ENCODE measurements at places on chromosomes 11 and 22.

DNA sequence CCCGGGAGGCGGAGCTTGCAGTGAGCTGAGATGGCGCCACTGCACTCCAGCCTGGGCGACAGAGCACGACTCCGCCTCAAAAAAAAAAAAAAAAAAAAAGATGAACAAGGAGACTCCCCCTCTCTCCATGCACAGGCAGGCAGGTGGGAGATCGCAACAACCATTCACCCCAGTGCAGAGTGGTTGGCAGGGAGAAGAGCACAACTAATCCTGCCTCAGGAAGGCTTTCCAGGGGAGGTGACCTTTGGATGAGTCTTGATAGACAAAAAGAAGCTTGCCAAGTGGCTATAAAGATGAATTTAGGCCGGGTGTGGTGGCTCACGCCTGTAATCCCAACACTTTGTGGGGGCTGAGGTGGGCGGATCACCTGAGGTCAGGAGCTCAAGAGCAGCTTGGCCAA is 30.0 kb downstream of the FLRT1 start:
- DNase-seq: no peak

DNA sequence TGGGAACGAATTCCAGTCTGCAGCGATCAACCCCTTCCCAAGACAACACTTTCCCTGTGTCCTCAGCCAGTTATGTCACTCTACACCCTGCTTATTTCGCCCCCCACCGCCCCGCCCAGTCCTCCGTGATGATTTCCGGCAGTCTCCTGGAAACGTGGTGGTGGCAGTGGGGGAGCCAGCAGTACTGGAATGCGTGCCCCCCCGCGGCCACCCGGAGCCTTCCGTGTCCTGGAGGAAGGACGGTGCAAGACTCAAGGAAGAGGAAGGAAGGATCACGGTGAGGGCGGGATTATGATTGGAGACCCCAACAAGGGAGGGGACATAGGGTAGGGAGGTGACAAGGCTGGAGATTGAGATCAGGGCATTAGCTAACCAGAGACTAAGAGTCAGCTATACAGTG is 4.1 kb downstream of the ROBO3 start:
- DNase-seq: no peak

GRCh38 chr22:42026705-42027104 is 28.1 kb downstream of the WBP2NL start:
- no peak for DNase-seq

DNA sequence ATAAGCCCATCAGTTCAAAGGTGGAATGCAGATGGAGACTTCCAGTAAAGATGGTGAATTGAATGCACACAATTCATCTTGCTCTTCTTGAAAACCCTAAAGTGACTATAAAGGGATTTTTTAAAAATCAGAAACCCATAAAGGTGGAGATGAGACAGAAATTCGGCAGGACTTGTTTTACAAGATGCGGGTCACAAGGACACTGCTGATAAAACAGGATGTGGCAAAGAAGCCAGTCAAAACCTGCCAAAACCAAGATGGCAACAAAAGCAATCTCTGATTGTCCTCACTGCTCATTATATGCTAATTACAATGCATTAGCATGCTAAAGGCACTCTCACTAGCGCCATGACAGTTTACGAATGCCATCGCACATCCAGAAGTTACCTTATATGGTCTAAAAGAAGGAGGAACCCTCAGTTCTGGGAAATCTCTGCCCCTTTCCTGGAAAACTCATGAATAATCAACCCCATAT is 137.1 kb downstream of the NECTIN1 start:
- DNase-seq: no peak

DNA sequence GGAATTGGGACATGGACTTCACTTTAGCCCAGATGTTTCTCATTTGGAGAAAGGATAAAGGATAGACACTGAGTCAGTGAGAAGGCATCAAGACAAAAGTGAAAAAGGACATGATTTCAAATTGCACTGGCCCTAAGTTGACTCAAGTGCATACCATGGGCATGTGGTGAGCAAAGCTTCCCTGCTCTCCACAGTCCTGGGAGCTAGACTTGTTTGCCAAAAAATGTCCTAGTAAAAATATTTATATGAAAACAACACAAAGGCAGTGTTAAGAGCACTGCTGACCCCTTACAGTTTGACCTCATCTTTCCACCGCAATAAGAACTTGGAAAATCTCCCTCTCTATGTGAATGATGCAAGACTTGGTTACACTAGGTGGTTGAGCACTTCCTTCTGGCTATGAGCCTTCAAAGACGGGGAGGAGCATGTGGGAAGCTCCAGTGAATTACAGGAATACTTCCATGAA is 46.5 kb upstream of the FIBIN start:
- DNase-seq: no peak

- DNase-seq: no peak
These were observed 22.0 kb upstream of the TUB start for GRCh38 chr11:8059030-8059429.

- DNase-seq: no peak
These were observed 7.4 kb upstream of the IPO7 start for GRCh38 chr11:9377036-9377435.

- DNase-seq: no peak
These were observed 852 bp downstream of the TRAF6 start for GRCh38 chr11:36509201-36509639.

DNA sequence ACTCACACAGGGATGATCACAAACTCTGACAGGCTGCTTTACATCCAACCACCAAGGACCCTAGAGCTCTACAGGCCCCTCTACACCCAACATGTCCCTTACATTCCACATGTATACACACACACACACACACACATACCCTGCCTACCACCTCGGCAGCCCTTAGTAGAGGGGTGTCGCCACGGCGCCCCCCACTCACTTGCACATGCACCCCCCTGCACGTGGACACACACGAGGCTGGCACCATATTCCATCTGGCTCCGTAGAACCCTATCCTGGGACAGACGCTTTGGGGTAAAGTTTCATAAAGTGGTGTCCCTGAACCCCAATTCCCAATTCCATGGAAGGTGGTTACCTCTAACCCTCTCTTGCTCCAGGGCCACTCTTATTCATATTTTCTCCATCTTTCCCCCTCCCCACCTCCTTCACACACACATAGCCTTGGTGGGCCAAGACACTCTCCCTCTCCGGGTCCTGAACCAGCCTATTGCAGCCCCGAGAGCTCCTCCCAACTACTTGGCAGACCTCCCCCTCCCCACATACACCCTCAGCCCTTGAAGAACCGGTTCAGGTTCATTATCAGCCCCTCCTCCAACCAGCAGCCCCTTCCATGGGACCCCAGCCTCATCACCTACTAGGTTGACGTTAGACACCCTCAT is 809 bp downstream of the PDE2A start:
- DNase-seq: no peak

DNA sequence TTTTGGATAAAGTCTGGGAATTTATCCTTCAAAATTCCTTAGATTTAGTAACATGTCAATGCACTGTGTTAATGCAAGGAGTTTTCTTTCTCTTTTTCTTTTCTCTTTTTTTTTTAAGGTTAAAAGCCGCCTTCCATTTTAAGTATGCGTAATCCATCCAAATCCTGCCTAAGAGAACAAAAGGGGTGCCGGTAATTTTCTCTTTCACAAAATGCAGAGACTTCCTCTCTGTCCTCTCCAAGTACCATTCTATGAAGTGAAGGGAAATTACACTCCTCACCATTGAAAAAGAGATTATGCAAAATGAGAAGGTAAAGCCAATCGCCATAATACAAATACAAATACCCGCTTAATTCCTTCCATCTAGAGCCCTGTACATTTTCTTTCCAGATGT is 273.8 kb downstream of the BLID start:
- DNase-seq: no peak

- no peak for DNase-seq
These were observed 49.4 kb downstream of the BID start for GRCh38 chr22:17724678-17725499.

DNA sequence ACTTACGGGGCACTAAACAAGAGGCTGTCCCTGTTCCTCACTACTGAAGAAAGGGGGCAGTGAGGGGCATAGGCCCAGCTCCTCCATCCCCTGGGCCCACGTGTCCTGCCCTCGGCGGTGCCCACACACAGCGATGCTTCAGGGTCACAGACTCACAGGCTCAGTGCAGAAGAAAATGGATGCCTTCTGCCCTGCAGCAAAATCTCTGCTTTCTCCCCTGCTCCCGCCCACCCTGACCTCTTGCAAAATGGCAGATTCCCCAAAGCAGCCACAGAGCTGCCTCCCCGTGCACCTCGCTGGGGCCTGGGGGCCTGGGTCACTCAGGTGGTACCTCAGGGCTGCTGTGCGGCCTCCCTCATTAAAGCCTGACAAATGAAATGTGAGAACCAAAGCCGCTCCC is 204.0 kb downstream of the DSCAML1 start:
- DNase-seq: no peak

DNA sequence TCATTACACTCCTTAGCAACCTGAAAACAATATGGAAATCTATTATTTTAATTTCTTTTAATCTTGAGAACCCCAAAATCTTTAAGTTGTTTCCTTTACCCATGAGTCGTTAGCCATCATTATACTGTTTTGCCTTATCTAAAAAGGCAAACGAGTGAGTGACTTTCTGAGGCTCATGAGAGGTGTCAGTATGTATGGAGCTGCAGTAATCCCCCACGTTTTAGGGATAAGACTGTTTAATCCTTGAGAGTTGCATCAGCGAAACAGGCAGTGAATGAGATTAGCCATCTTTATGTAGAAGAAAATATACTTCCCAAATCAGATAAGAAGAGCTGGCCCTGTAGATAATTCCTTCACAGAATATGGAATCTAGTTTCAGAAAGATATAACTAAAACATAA is 1147.0 kb downstream of the DLG2 start:
- DNase-seq: no peak

GRCh38 chr11:69211540-69211919 is 55.8 kb downstream of the SMIM38 start:
- DNase-seq: no peak

GRCh38 chr11:33753304-33753967 is 17.2 kb upstream of the CD59 start:
- DNase-seq: no peak

DNA sequence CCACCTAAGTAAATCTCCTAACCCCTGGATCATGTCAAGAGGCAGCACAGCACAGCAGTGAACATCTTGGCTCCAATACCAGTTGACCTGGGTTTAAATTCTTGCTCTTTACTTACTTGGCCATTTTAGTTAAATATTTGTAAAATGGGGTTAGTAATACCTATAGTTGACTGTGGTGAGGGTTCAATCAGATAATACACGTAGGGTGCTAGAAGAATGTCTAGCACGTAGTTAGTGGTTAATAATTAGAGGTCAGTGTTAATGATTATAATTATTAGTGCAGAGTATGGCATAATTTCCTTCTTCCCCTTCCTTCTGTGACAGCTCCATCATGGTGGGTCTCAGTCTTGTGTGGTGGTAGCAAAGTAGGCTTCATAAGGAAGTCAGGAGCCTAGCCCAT is 520.8 kb downstream of the INSC start:
- no peak for DNase-seq

GRCh38 chr11:10722307-10722706 is 28.7 kb upstream of the CTR9 start:
- no peak for DNase-seq

DNA sequence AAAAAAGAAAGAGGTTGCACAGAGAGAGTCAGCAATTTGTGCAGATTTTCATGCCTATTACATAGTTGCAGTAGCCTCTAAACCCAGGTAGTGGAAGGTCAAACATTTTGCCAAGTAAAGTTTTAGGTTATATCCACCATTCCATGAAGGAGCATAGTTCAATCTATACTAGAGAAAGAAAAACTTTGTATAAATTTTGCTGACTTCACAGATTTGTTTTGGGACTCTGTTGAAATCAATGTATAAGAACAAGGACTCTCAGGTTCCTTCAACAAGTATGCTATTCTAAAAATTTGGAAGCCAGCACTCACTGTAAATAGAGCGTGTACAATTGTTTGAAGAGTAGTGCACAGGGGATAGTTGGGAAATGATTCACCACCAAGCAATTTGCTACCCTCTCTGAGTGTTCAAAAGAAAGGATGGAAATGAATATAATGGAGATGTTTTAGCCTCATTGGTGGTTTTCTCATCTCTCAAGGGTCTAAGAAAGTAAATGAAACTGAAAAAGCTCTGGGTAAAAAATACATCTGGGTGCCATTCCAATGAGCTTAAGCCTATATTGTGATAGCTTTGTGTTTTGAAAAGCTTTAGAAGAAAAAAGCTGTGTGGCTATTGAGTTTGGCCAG is 508.4 kb upstream of the LUZP2 start:
- no peak for DNase-seq

DNA sequence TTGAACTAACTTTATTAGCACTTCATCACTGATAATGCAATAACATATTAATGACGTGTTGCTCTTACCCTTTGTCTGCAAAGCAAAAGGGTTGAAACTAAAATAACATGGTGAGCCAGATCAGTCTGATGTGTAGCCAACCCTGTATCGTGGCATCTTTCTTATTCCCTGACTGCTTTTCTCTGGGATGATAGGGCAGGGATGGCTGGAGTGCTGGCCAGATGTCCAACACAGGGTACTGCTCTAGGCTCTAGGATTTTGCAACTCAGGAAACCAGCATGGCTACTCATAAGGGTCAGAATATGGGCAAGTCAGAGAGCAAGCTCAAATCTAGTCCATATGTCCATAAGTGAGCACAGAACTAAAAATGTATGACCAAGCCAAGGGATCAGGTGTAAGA is 129.1 kb downstream of the SLC17A6 start:
- no peak for DNase-seq

DNA sequence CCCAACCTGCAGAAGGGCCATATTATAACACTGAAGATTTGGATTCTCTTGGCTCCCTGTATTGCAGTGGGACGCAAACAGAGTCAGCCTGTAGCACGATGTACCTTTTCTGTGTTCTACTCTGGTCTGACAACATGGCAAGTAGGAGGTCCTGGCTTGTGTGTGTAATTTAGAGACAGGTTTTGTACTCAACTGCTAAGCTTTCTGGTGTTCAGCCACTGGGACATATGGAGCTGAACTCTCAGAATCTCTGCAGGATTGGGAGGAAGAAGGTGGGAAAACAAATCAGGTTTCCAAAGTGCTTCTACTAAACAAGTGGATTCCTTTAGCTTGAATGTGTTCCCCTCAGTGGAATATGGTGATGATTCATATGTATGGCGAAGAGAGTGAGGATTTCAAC is 192.5 kb upstream of the MTMR2 start:
- DNase-seq: no peak

- DNase-seq: no peak
These were observed 686.5 kb downstream of the FAM181B start for GRCh38 chr11:82047200-82047599.

DNA sequence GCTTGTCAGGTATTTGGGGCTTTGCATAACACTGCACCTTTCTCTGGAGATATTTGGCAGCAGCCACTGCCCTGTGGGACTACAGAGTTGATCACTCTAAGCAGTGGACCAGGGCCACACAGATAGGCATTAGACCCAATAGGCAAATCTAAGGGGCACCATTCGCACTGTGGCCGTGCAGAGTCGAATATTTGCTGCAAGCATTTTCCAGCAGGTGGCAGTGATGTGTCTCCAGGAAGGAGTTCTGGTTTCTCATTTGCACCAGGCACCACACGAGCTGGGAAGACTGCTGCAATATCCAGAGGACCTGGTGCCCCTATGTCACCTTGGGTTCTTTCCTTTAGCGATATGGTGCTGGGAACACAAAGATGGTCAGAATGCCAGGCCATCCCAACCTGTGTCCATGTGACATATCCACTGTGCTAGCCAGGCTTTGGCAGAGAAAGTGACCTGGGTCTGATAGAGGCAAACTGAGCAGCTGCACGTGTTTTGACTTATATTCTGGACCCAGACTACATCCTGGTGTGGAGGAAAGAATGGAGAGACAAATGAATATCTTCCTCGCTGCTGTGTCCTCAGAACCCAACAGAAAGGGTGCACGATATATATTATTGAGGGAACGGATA is 318.7 kb downstream of the BUD13 start:
- DNase-seq: no peak

- DNase-seq: no peak
These were observed 552.8 kb downstream of the BRD1 start for GRCh38 chr22:49274754-49275380.
